Fibroblast of mammary gland (primary cell): ENCODE measurements at places on chromosomes 3 and 15.

DNA sequence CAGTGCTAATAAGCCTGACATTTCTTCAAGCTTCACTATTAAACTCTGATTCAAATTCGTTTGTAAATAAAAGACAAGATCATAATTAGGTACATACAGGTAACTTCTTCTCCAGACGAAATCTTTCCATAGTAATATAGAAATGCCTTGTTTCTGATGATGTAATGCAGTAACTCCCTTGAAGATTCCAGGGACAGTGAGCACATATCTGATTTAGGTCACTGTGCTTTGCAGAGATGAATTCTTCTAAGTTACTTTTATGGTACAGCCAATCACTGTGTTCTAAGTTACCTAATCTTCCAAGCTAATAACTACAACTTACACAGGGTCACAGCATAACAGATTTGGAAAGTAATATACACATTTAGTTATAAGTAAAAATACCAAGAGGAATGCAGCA, 27.6 kb downstream of the SLC4A7 start:
- peak; percentile 20 for DNase-seq

GRCh38 chr15:59199626-59200465, 6.8 kb upstream of the LDHAL6B start:
- DNase-seq = peak; percentile 88

DNA sequence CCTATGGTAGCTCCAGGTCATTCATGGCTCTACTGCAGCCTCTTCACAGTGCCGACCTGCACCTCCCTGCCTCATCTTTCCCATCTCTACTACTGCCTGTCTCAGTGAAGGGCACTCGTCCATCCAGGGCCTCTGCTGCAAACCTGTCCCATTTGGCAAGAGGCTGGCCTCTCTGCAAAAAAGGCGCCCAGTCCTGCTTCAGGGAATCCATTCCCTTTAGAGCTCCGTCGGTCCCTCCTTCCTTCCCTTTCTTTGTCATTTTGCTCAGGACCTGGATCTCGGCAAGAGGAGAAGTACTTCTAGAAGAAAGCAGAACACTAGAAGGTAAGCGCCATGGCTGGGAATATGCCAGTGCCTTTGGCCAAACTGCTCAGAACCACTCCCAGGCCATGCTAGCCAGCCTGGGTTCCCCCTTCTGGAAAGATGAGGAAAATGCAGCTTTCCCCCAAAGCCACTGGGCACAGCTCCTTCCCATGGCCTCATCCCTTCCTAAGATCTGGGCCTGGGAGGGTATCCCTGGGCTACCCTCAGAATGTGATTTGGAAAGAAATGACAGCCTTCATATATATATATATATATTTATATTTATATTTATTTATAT, 6.4 kb upstream of the ISL2 start:
- DNase-seq = peak; percentile 67

- peak; percentile 65 for DNase-seq
Observed at GRCh38 chr3:46208167-46208704, at the start of gene CCR1. Gene CCR1 (minus strand): TSS chr3:46208313. CDS start chr3:46204313, 4,000 bp downstream.

GRCh38 chr15:38530113-38530512, 34.5 kb downstream of the RASGRP1 start:
- peak; percentile 42 for DNase-seq

DNA sequence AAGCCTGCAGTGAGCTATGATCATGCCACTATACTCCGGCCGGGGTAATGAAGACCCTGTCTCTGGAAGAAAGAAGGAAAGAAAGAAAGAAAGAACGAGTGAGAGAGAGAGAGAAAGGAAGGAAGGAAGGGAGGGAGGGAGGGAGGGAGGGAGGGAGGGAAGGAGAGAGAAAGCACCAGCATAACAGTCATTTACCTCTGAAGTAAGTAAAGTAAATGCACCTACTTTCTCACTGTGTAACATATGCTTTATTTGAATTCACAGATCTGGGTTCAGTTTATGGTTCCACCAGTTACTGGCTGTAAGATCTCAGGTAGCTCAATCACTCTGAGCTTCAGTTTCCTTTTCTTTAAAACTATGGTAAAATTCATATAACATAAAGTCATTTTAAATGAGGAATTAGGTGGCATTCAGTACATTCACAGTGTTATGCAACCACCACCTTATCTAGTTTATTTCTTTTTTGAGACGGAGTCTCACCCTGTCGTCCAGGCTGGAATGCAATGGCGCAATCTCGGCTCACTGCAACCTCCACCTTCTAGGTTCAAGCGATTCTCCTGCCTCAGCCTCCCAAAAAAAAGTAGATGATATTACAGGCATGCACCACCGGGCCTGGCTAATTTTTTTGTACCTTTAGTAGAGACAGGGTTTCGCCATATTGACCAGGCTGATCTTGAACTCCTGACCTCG, 16.1 kb upstream of the RAD54L2 start:
- DNase-seq = no peak

GRCh38 chr15:100115066-100115710, 226.6 kb downstream of the ADAMTS17 start:
- DNase-seq = no peak

GRCh38 chr3:129259612-129260477, 10.4 kb downstream of the COPG1 start:
- DNase-seq = no peak

- DNase-seq = peak; percentile 12
Observed at GRCh38 chr3:130260918-130261317, 84.6 kb upstream of the COL6A5 start.

- DNase-seq = no peak
Observed at GRCh38 chr3:9311228-9311627, 51.6 kb upstream of the THUMPD3 start.

DNA sequence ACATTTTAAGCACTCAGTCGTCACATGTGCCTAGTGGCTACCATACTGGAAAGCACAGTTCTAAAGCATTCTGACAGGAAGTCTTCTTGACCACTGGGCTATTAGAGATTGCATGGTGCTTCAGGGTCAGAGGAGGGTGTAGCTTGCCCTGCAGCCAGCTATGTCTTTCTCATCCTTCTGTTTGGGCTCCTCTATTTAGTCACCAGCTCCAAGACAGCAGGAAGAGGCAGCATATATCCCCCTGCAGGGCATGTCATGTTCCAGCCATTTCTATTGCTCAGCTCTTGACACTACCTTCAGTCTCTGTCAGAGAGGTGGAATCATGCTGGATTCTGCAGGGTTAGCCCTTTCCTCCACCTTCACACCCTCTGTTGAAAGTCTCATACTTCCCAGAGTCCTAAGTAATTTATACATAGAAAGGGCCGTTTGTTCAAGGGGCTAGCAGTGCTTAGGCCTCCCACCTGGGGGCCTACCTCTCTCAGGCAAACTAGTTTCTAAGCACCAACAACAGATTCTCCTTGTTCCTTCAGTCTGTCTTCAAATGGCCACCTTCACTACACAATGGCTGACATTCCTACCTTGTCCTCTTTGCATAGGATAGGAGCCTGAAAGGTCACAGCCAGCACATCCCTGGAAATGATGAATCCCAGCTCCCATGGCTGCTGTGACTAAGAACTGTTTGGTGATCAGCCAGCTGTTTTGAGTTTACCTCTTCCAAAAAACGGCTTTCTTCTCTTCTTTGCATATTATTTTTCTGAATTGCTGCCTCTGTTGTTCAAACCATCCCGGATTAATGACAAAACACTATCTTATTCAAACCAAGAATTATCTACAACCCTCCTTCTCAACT, 115.7 kb upstream of the BFSP2 start:
- DNase-seq = no peak

DNA sequence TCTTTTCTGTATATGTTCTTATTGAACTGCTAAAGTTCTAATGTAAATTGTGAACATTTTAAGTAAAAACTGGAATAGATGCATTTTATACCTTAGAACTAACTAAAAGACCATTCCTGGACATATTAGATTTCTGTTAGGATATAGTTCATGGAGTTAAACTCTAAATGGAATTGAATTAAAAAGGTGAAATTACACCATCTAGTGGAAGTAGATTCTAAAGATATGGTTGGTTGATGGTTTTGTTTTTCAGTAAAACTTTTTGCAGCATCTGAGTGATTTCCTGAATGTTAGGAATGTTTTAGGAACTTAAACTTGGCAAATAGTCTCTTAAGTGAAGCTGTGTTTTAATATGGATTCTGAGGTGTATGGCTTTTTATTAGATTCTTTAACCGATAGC, 96.8 kb downstream of the SLMAP start:
- DNase-seq = peak; percentile 46

DNA sequence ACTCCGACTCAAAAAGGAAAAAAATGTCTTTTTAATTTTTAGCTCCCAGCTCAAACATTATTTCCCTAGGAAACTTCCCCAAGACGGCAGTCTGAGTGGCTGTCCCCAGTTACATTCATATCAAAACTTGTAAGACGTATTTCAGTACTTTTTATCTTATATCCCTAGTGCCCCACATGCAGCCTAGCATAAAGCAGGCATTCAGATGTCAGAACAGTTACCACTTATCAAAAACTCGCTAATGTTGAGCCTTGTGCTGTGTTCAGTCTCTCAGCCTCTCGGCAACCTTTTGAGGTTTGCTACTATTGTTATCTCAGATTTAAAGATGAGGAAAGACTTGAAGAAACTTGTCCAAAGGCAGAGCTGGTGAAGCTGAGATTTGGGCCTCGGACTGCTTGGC, 6.6 kb upstream of the SELENOS start:
- no peak for DNase-seq

GRCh38 chr15:87144775-87145174, 1065.1 kb downstream of the AGBL1 start:
- DNase-seq = no peak

- peak; percentile 7 for DNase-seq
Observed at GRCh38 chr15:58669108-58669507, 80.4 kb downstream of the ADAM10 start.

DNA sequence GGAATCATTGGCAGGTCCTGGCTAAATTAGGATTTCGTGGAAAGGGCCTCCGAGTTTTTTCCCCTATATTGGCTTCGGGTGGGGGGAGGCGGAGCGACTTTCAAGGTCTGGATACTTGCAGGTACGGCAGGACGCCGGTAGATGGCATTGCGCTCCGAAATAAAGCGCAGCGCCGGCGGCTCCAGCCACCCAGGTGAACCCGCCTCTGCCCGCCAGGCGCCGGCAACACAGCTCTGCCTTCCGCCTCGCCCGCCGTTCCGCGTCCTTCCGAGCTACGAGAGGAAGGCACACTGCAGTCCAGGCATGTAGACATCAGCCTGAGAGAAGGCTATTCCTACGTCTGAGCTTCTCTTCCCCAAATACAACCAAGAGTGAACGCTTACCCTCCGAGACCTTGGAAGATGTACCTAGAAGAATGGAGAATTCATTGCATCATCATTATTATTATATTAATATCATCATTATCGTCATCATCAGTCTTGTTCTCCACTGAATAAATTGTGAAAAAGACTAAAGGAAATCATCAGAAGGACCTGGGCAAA, 514.1 kb downstream of the MECOM start:
- DNase-seq = peak; percentile 66

- DNase-seq = peak; percentile 71
Observed at GRCh38 chr15:88454867-88455810, 12.0 kb downstream of the MRPL46 start.

GRCh38 chr15:77426377-77426776, 5.7 kb downstream of the HMG20A start:
- no peak for DNase-seq

GRCh38 chr3:161794551-161794950, 297.9 kb downstream of the OTOL1 start:
- no peak for DNase-seq

DNA sequence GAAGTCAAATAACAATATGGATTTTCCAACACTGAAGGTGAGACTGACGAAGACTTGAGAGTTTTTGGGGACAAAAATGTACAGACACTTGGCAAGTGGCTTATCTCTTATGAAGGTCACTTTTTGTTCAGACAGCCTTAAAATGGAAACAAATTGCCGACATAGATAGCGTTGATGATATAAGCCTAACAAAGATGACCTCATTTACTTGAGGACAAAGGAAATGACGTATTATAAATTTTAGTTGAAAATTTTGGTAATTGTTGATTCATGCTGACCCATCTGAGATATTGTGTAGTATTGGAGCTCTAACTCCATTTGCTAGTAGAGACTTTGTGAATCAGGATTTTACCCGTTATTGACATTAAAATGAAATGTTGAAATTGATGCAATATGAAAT, 168.3 kb downstream of the SPATA16 start:
- DNase-seq = no peak
